NCI-H2081 (cell line): ENCODE measurements at places on chromosomes 1 and 21.

DNA sequence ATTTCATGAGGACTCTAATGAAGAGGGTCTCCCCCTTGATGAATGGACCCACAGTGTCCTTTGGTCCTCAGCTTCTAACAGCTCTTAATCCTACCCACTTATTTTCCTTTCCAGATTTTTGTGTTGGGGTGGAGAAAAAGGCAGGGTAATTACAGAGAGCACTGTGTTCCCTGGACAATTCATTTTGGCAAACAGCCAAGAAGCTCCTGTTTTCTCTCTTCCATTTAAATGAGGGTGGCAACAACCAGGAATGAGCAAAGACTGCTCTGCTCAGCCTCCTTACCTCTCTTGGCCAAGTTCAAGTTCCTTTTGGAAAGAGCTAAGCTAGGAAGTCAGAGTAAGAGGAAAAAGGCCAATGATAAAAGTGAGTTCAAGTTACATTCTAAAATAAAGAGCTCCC, 11.9 kb downstream of the XKR8 start:
- DNase-seq, result peak; percentile 63

- DNase-seq, result no peak
These were observed 262.4 kb downstream of the OMA1 start for GRCh38 chr1:58284225-58284510.

GRCh38 chr1:69567652-69568420, at the start of gene LRRC7:
LRRC7 (plus strand) TSS chr1:69567922; CDS start chr1:69568640, 718 bp downstream.
- peak; percentile 72 for DNase-seq

DNA sequence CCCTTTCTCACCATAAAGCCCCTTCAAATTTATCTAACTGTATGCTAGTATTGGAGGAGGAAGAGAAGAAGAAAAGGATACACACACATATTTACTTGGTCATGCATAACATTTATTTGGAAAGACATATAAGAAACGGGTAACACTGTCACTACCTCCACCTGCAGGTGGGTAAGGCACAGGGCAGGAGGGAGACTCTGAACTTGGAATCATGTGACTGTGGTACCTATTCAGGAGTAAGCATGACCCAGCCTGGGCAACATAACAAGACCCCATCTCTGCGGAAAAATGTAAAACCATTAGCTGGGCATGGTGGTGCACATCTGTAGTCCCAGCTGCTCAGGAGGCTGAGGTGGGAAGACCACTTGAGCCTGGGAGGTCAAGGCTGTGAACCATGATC, 1.4 kb upstream of the PADI6 start:
- DNase-seq, result no peak

DNA sequence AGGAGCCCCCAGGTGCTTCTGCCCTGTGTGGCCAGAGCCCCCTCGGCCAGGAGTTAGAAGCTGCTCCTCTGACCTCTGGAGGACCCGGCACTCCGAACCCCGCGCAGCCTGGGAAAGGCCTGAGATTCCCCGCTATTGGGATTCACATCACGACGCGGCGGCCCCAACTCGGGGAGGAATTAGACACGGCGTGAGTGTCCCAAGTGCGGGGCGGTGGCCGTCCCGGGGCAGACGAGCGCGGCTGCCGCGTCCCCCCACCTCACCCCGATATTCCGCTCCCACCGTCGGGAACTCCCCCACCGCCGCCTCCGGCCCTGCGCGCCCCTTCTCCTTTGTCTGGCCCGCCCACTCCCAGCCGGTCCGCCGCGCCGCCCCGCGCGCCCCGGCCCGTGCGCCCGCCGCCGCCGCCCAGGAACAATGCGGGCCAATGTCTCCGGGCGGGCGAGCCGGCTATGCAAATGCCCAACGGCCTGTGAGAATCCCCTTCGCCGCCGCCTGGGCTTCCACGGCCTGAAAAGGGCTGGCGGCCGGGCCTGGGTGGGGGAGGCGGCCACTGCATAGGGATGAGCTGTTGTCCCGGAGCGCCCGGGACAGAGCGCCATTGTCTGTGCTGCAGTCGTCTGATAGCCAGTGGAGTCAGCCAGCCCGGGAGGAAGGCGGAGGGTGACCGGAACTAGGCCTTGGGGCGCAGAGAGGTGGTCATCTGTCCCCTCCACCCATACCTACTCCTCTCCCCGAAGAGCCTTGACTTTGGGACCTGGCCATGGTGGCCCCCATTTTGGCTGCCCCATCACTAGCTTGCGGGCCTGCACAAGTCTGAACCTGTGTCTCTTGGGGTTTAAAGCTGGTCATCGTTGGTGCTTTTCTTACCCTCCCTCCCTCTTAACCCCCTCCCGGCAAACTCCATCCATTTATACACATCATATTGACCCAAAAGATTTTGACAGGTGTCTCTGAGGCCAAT, 19.4 kb downstream of the RHBG start:
- DNase-seq, result no peak

GRCh38 chr1:29312469-29313461, 76.4 kb downstream of the PTPRU start:
- no peak for DNase-seq

DNA sequence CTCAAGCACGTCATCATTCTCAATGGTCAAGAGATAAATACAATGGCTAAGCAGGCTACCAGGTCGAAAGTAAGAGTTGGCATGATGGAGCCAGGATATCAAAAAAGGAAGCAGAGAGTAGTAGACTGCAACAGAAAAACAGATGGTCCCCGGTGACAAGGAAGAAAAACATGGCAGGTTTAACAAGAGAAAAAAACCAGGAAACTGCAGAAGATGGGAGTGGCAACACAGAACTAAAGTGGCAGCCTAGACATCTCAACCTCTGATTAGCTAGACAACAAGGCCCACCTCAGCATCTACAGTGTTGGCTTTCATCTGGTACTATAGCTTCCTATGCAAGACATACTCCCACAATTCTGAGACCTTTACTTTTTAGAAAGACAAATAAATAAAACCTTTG, 3.1 kb downstream of the UBR4 start:
- no peak for DNase-seq

- DNase-seq, result no peak
These were observed 11.7 kb upstream of the WNT4 start for GRCh38 chr1:22154626-22155025.

DNA sequence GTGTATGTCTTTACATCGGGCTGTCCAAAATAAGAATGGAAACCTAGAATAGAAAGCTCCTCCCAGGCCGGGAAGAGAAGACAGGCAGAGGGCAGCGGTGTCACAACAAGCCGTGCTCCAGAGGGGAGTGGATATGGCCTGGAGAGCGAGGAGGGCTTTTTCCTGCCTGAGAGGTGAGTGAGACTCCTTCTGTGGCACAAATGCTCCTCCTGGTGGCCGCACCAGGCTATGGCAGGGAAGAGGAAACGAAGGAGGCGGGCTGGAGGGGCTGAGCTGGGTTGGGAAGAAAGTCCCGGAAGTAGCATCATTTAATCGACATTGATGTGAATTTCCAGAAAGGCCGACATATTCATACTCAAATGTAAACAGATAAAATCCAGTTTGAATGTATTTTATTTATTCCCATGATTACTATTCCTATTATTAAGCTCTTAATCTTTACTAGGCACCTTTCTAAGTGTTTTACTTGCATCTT, 54.7 kb downstream of the MEF2D start:
- peak; percentile 92 for DNase-seq

- no peak for DNase-seq
These were observed 76.4 kb downstream of the SPATA46 start for GRCh38 chr1:162300057-162300917.

DNA sequence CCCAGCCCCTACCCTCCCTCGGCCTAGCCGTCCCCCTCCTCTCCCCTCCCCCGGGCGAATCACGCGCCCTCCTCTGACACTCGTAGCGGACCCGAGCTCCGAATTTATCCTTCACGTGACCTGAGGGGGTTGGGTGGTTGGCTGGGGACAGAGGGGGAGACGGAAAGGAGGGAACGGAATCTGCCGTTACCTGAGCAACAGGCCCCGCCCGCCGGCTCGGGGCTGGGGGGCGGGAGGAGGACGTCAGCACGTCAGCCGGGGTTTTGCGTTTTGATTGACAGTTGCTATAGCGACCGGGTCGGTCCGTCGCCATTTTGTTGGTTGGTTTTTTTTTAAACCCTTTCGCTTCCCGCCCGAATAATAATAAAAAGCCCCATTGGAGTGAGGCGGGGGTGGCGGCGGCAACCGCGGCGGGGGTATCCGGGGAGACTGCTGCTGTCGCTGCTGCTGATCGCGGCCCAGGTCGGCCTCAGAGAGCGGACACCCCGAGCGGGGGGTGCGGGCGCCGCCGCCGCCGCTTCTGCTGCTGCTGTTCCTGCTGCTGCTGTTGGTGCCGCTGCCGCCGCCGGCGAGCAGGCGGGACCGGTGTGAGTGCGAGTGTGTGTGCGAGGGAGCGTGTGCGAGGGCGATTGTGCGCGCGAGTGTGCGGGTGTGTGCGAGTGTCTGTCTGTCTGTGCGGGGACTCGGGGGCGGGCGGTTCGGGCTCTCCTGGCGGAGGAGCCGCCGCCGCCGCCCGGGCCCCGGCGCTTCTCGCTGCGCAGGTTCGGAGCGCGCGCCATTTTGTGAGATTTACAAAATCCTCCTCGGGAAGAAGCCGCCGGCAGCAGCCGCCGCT, at the start of gene DYRK1A:
Gene DYRK1A, plus strand, starts transcription at position 292 of the 835 bp plus-strand sequence. CDS start 53,602 bp downstream, outside the sequence.
- DNase-seq, result peak; percentile 97
